ENCODE measurements at places on chromosomes 5 and 9.

DNA sequence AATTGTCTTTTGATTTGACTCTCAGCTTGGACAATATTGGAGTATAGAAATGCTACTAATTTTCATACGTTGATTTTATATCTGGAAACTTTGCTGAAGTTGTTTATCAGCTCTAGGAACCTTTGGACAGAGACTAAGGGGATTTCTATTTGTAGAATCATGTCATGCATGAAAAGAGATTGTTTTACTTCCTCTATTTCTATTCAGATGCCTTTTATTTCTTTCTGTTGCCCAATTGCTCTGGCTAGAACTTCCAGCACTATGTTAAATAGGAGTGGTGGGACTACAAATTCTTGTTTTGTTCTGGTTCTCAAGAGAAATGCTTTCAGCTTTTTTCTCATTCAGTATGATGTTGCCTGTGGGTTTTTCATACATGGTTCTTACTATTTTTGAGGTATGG is 112.8 kb upstream of the CDH12 start:
- no peak for DNase-seq

DNA sequence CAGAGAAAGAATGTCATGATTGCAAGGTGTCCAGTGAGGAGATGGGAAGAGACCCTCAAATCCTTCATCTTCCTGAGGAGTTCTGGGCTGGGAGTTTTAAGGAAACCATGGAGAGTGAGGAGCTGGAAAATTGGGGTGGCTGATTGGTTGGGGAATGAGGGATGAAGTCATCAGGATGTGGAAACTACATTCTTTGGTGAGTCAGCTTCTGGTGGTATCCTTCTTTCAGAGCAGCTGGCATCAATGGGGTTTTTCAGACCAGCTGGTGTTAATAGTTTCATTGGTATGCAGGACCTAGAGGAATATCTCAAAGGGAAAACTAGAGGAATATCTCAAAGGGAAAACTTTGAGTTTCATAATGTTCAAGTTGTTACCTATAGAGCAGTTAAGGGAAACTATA is 45.2 kb downstream of the RNF180 start:
- no peak for DNase-seq

DNA sequence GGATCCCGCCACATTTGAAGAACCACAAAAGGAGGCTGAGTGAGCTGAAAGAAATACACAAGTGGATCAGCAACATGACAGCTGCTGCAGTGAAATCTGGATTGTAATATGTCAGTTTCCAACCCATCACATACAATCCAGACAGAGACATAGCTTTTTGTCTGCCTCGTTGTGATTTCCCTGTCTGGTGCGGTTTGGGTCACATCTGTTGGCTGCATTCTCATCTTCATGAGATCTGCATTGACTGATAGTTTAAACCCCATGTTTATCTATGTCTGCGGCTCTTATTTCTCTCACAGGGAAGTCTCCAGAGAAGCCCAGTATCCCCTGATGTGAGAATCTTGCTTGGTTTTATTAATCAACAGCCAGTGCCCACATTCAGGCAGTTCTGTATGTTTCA is 403.1 kb upstream of the ZNF608 start:
- DNase-seq, result no peak

DNA sequence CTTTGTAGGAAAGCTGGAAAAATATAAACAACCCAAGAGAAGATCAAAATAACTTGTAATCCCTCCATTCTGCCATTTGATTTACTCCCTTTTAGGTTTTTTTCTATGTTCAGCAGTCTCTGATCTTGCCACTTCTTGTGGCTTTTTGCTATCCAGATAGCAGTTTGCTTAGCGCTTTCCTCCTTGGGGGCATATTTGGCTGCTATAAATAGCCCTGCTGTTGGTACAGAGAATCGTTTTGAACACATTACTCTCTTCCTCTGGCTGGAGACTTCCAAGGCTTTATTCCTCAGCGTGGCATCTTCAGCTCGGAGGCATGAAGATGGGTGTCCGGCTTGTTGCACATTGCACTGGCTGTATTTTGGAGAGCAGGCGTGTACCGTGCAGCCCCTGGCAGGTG is 38.6 kb downstream of the HMCN2 start:
- DNase-seq, result no peak

DNA sequence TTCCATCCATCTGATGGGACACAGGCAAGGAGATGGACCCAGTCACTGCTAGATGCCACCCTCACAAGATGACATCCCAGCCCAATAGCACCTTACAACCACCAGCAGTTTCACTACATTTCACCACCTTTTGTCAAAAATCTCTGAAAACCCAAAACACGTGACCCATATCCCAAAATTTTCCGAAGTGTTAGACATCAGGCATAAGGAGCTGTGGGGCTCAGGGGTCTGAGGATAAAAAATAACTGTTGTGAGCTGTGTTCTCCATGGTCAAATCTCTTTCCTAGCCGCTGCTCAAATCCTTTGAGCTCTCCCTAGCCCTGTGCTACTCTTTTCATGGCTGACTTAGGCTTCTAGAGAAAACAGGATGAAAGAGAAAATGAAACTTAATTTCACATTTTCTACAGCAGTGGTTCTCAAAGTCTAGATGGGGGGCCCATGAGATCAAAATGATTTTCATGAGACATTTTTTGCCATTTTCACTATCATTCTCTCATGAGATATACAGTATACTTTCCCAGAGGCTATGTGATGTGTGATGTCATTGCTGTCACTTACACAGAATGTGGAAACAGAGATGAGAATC is 40.7 kb downstream of the TIMD4 start:
- DNase-seq, result no peak

GRCh38 chr5:110478895-110479294 is 247.6 kb downstream of the TMEM232 start:
- DNase-seq, result no peak

- no peak for DNase-seq
Measured at GRCh38 chr9:123997665-123998277, 13.8 kb upstream of the LHX2 start.

GRCh38 chr9:33506626-33507370 is 17.3 kb upstream of the ANKRD18B start:
- DNase-seq, result no peak

DNA sequence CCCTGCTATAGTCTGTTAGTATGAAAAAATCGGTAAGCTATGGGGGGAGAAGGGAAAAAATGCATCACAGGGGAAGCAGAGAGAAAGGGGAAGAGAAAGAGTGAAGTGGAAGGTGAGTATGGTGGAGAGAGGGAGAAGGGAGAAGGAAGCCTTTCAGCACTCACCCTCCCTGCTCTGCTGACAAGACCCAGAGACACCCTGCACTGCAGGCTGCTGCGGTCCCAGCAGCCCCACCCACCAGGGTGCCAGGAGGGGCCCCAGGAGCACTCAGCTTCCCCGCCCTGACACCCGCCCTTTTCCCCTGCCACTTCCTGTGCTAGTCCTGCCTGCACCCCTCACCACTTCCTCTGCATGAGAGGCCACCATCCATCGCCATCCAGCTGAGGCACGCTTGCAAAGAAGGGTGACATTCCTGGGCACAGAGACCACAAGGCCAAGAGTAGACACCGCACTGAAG is 12.7 kb downstream of the STK10 start:
- DNase-seq, result no peak

DNA sequence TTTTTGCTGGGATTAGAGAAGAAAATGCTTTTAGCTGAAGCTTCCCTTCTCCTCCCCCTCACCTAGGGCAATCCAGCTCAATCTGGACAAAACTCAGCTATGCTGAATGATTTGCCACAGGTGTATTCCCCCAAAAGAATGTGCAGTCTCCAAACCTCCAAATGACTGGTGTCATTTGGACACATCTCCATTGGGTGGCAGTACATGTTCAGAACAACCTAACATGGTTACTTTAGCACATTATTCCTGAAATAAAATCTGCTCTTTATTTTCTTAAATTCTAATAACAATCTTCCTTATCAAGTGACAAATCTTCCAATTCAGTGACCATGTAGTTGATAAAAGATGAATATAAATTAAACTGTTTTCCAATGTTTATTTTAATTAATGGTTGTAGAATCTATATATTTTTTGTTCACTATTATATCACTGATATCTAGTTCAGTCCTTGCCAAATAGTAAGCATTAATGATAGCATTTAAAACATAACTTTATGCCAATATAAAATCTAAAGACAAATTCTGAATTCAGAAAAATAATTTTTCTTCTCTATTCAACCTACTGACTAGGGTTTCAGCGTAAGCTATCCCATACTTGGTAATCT is 61.3 kb upstream of the MOCS2 start:
- no peak for DNase-seq

GRCh38 chr9:385818-386398 is 171.2 kb downstream of the DOCK8 start:
- no peak for DNase-seq

DNA sequence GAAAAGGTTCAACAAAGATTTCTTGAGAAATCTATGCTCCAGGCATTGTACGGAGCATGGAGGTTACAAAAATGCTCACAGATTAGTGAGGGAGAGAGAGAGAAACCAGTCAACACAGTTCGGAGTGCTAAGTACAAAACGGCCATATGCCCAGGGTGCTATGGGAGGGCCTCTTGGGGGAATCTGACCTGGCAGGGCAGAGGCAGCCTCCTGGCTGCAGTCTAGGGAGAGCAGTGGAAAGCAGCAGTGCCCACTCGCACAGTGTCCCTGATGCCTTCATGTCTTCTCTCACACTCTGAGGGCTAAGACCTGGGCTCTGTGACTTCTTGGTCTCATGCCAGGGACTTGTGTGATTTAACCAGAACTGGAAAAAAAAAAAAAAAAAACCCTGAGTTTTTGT is 29.8 kb upstream of the SMC5 start:
- DNase-seq, result no peak

- DNase-seq, result no peak
Measured at GRCh38 chr5:154214371-154215106, 24.0 kb downstream of the GALNT10 start.

DNA sequence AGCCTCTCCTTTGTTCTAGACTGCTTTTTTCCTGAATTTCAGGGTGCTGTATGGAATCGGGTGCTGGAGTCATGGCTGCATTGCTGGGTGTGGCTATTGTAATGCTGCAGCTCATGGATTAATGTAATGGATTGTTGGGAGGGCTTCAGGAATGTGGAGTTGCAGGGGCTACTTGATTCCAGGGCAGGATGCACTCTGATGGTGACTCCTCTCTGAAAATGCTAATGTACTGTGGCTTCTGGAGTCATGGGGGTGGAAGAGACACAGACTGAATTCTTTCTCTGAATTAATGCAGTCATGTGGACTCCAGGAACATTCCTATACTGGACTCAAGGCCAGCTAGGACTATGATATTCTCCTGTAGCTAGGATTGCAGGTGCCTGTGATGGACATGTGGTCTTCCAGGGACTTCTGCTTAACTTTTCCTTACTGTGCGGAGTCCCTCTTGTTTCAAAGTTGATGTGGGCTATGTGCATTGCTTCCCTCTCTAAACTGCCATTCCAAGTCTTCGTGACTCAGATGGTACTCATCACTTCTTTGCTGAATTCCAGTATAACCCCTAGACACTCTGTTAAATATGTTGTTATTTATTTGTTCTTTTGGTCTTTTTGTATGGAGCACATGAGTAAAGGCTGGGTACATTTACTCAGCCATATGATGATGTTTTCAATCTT is 396.2 kb downstream of the KCTD16 start:
- DNase-seq, result no peak

DNA sequence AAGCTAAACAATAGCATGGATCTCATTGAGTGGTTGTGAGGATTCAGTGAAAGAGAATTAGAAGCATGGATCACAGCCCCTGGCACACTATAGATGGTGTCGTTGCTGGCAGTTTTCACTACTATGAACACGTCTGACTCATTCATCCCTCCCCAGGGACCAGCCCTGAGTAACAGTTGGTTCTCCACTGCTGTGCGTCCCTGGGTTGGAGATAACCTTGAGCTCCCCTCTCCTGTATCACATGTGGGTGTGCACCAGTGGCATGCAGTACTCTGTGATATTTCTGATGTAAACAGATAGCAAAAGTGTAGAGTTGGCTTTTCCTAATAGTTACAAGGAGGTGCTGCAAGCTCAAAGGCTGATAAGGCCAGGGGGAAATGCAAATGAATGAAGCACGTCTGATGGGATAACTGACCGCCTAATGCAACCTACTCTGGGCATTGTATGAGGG is 8.8 kb upstream of the LCP2 start:
- no peak for DNase-seq

DNA sequence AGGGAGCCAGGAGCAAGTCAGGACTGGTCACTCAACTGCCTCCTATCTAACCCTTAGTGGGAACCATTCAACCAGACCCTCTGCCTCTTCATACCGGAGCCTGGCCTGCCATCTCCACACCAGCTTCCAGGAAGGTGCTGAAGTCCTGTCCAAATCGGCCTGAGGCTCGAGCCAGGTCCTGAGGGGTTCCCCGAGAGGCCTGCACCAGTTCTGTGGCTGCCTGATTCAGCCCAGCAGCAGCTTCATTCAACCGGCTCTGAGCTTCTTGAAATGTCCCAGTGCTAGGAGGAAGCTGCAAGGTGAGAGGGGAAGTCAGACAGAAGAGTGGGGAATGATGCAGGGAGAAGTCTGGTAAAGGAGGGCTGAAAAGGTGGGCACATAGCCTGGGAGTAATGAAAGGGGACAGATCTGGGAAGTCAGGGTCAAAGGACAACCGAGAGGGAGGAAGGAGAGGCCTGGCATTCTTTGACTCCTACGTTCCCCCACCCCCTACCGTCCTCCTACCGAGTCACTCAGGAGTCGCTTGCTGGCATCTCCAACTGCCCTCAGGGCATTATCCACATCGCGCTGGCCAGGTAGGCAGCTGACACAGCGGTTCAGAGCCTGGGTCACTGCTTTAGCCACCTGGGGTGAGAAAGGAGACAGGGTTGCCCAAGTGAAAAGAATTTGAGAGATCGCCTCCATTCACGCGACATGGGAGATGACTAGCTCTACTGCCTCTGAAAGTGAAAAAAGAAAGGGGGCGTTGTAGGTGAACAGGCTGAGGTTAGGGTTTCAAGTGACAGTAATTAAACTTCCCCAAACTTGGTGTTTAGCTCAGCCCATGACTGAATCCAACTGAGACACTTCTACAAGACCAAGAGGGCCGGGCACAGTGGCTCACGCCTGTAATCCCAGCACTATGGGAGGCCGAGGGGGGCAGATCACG is 20.2 kb downstream of the TLN1 start:
- DNase-seq, result no peak

DNA sequence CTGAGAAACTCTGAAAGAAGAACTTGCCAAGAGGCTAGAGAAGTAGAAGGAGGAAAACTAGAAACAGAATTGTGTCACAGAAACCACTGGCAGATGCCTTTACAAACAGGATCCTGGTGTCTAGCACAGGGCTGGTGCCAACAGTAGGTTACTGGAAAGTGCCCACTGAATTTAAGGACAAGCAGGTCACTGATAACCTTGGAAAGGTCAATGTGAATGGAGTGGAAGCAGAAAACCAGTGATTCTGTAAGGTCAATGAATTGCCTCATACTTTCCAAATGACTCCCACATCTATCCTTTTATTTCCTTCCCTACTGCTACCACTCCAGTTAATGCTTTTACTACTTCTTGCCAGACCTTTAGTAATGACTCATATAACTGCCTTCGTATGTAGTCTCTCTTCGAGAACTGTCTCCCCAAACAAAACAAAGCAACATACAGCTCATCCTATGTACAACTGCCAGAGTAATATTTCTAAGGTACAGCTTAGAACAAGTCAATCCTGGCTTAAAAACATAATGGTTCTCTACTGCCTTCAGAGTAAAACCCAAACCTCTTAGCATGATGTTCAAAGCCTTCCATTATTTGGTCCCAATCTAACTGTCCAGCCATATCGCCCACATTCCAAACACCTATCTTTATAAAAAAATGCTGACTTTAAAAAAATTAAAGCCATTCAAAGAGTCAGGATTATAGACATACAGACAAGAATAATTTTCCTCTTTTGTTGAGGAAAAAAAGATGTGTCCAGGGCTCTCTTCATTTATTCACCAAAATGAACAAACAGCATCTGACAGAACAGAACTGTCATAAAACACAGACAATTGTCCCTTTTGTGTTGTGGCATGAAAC is 52.5 kb downstream of the NR3C1 start:
- DNase-seq, result no peak

- DNase-seq, result no peak
Measured at GRCh38 chr9:19138084-19138483, 10.8 kb upstream of the PLIN2 start.

Measured in stimulated activated CD4-positive, alpha-beta T cell treated with anti-CD3 and anti-CD28 coated beads, Interleukin-1b, Interleukin-23, amount 100 ng/mL, for 1 hour (primary cell).